ENCODE measurements at places on chromosomes 4 and X. TPM values are rescaled to one million over a fixed set of nuclear protein-coding genes. Genes with fewer than 3 reads are reported as not detected.

GRCh38 chr4:25930731-25931354 is 16.8 kb downstream of the SMIM20 start:
- peak; percentile 9 for DNase-seq

GRCh38 chrX:9927698-9928482 is 39.3 kb upstream of the CLDN34 start:
- no peak for DNase-seq

GRCh38 chr4:104064646-104065577 is 345.1 kb upstream of the TACR3 start:
- DNase-seq = peak; percentile 41

DNA sequence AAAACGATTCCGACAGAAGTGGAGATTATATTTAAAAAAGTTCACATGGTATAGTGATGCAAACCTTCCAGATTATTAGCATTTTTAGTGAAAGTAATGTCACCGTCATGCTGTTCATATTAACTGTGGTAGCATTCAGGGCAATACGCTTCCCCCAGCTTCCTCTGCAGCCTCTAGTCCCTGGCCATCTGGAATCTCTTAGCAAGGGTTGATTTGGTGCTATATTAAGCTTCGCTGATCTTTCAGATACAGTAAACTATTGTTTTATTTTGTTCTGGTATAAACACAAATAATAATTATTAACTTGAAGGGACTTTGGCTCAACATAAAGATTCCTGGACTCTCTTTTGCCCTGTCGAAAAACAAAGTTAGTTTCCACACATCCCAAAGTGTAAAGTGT is 1080.5 kb upstream of the TENM3 start:
- DNase-seq = no peak

- DNase-seq = no peak
Observed at GRCh38 chr4:43410636-43411035, 518.1 kb downstream of the GRXCR1 start.

- peak; percentile 48 for DNase-seq
Observed at GRCh38 chr4:27861802-27862201, 1001.2 kb downstream of the STIM2 start.

DNA sequence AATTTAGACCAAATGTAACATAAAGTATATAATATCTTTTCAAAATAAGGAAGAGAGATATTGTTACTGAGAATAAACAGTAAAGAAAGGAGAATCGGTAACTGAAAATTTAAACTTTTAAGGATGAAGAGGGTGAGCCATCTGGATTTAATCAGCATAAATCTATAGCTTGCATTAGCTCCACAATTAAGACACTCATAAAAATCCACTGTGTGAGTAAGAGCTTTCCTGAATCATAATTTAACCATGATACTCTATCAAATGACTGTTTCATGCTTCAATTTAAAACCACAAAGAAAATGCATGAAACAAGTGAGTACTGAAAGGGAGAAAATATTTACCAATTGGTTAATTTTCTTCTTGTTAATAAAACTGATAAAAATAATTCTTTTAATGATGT is 951.5 kb upstream of the SLIT2 start:
- DNase-seq = peak; percentile 65

DNA sequence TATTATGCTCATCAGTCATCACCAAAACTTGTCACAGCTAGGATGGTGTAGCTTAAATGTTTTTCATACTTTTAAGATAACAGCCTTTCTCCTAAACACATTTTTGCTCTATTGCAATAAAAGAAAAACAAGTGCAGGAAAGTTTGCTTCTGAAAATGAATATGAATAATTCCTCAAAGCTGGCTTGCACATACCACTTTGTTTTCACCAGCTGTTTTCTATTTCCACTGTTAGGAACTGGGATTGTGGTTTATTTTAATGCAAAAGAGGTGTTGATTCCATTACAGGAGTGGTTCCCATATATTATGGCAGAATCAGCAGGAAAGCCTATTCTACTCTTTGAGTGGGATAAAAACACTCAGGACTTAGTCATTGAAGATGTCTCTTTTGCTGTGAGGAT is 145.9 kb downstream of the PPA2 start:
- no peak for DNase-seq

DNA sequence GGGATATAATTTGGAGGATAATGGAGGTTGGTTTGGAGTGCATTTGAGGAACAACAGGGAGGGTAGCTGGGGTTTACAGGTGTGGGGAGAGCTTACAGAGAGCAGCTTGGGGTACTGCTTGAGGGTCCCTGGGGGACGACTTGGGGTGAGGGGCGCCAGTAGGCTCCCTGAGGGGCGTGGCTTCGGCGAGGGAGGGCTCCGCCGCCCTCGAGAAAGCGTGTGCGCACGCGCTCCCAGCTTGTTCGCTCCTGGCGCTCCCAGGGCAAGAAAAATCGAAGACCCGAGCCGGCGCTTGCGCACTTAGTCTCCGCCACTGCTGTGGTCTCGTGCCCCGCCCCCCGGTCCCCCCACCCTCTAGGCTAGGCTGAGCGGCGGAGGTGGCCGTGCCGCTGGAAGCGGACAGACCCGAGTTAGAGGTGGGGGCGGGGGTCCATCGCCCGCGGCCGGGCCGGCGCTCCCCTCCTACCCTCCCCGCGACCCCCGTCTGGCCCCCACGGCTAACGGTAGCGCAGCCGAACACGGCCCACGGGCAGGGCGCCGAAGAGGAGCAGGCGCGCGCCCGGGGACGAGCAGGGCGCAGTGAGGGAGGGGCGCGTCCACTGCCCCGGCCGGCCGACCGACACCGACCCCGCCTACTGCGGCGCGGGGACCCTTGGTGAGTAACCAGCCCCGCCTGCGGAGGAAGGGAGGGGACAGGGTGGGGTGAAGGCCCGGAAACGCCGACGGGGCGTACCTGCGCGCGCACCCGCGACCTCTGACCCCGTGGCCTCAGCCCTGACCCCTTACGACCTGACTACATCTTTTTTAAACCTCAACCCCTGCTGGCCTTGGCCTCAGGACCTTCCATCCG is 5.4 kb upstream of the CCDC120 start:
- peak; percentile 50 for DNase-seq

DNA sequence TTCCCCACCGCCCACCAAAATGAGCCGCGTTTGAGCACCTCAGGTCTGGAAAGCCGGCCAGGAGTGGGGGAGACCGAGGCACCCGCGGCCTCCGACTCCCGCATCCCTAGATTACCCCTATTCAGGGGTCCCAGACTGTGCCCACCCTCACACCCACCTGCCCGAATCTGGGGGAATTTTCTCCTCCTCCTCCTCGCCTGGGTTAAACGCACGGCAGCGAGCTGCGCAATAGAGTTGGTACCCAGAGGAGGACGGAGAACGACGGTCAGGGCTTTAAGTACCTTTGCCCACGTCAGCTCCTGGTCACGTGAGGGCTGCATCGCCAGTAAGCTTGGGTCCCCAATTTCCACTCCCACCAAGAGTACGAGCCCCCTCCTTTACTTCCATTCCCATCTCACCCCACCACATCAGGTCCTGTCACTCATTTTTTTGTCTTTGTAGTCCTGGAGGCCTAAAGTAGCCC is at the start of gene ARMCX2:
Gene ARMCX2, minus strand, starts transcription at position 250 of the 463 bp plus-strand sequence. CDS start 2,262 bp downstream, outside the sequence.
- DNase-seq = peak; percentile 71

DNA sequence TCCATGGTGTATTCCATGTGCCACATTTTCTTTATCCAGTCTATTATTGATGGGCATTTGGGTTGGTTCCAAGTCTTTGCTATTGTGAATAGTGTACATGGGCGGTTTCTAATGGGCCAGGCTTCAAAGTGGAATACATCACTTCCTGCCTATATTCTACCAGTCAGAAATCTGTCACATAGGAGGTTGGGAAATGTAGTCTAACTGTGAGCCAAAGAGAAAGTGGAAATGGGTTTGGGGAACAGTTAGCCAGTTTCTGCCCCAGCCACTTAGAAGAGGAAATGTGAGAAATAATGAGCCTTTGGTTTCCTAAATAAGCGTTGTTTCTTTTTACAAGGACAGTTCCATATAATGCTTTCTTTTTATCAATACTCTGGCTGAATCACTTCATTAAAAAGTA is 85.1 kb upstream of the AP1S2 start:
- no peak for DNase-seq

DNA sequence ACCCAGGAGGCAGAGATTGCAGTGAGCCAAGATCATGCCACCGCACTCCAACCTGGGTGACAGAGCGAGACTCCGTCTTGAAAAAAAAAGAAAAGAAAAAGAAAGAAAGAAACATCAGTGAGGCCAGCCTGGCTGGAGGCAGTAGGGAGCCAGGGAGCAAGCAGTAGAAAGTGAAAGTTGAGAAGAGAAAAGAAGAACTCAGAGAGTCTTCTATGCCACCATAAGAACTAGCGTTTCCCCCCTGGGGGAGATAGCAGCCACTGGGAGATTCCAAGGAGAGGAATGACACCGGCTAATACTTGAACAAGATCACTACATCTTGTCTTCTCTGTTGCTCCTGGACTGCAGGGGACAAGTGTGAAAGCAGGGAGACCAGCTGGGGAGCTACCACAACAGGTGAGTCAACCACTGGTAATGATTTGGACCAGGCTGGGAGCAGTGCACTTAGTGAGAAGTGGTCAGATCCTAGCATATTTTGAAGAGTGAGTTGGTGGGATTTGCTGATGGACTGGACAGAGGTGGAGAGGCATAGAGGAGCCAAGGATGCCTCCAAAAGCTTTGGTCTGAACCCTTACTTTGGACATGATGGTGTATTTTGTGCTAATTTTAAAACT is 33.4 kb downstream of the SLC2A9 start:
- DNase-seq = no peak

DNA sequence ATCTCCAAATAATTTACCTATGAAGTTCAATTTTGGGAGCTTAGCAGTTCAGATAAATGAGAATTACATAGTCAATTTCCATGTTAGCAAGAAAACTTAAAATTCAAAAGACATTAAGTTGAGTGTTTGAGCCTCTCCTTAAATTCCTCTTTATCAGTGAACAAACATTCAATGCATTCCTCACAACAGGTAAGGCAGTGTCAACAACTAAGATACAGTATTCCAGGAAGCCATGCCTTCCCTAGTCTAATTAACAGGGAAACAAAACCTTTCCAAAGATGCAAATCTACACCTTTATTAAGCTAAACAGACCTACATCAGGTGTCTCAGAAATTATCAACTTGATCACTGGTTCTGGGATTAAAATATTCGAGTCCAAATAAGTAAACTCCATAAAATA is 3.7 kb downstream of the SH3RF1 start:
- DNase-seq = no peak

- DNase-seq = no peak
Observed at GRCh38 chrX:153868576-153869472, 17.1 kb downstream of the L1CAM start.

- peak; percentile 3 for DNase-seq
Observed at GRCh38 chrX:45134315-45134731, 66.4 kb downstream of the DIPK2B start.

GRCh38 chrX:16714504-16714903 is 2.0 kb upstream of the CTPS2 start:
- DNase-seq = no peak

DNA sequence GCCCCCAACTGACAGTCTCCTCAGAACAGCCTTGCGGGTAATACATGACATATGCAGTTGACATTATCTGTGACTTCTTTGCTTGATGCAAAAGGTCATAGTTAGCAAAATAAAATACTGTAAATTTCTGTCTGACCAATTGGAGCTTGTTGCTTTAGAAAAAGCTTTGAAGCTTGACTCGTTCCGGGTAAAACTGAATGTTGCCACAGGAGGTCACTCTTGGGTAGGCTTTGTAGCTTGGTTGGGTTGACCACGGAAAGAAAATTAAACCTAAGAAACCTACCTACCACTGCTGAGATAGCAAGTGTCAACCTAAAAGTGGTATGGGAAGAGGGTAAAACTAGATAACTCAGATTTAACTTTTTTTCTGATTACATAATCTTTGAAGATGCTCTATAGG is 23.2 kb downstream of the PRPS2 start:
- peak; percentile 25 for DNase-seq

GRCh38 chrX:11665168-11666111 is at the start of gene ARHGAP6:
TSS of gene ARHGAP6 (minus strand) at chrX:11665920. CDS start at chrX:11664828, 1,092 bp downstream.
- DNase-seq = peak; percentile 77

DNA sequence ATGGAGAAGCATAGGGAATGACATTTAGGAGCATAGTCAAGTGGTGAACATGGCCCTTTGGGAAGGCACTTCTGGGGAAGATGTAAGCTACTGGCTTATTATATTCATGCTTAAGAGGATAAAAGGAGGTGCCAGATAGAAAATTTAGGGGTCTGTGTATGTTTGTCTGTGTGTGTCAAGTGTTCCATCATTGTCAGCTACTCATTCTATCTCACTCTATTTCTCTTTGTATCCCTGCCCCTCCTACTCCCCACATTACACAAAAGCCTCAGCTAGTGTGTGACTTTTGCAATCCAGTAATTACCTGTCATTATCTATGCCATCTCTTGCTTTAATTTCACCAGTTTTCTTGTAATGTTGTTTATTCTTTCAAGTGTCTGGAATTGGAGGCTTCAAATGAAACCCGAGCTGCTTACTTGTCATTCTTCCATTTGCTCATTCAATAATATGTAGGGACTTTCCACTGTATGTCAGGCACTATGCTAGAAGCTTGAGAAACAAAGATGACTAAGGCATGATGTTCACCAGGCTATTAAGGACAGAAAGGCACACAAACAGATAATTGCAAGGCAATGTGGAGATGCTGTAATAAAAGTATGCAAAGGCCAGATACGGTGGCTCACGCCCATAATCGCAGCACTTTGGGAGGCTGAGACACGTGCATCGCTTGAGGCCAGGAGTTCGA is 229.8 kb upstream of the TEX13C start:
- no peak for DNase-seq

- peak; percentile 4 for DNase-seq
Observed at GRCh38 chrX:107205770-107206696, at the start of the genes DNAAF6 and NUP62CL. TSS of gene DNAAF6 (plus strand) at chrX:107206611. CDS start at chrX:107212876, 6,265 bp downstream. TSS of gene NUP62CL (minus strand) at chrX:107206433. CDS start at chrX:107175146, 31,287 bp downstream.

- no peak for DNase-seq
Observed at GRCh38 chr4:107683873-107684272, 36.2 kb downstream of the PAPSS1 start.

The SYTL4 gene
- polyA plus RNA-seq = 5.7 TPM

The C4orf51 gene
- polyA plus RNA-seq = not detected

The SMPX gene
- not detected for polyA plus RNA-seq

The IL15 gene
- polyA plus RNA-seq = 5.6 TPM

The FHIP1A gene
- polyA plus RNA-seq = 0.07 TPM

The POU3F4 gene
- not detected for polyA plus RNA-seq

The UCHL1 gene
- 961 TPM for polyA plus RNA-seq

The C1QTNF7 gene
- 2.8 TPM for polyA plus RNA-seq

The KDM6A gene
- polyA plus RNA-seq = 13.4 TPM

The EVC2 gene
- polyA plus RNA-seq = 1.3 TPM

The CEP135 gene
- 4.6 TPM for polyA plus RNA-seq

The NHSL2 gene
- 12.2 TPM for polyA plus RNA-seq

The PHOX2B gene
- polyA plus RNA-seq = not detected

Data from fibroblast of lung (primary cell).